Liver (tissue), 10 donors: ENCODE measurements at places on chromosomes 1 and 21.

GRCh38 chr1:231184891-231185290 is 23.0 kb downstream of the TRIM67 start:
- no peak for DNase-seq

- DNase-seq = no peak
These were observed 734.4 kb downstream of the PLA2G4A start for GRCh38 chr1:187563191-187563590.

GRCh38 chr1:34115233-34115632 is 49.8 kb downstream of the CSMD2 start:
- no peak for DNase-seq

GRCh38 chr1:40860706-40861223 is 1.4 kb downstream of the CITED4 start:
- DNase-seq = no peak

- peak; percentile 14 for DNase-seq
These were observed 136.2 kb upstream of the ZBTB40 start for GRCh38 chr1:22315315-22316078.

GRCh38 chr1:50135716-50136115 is 27.0 kb downstream of the ELAVL4 start:
- DNase-seq = no peak

DNA sequence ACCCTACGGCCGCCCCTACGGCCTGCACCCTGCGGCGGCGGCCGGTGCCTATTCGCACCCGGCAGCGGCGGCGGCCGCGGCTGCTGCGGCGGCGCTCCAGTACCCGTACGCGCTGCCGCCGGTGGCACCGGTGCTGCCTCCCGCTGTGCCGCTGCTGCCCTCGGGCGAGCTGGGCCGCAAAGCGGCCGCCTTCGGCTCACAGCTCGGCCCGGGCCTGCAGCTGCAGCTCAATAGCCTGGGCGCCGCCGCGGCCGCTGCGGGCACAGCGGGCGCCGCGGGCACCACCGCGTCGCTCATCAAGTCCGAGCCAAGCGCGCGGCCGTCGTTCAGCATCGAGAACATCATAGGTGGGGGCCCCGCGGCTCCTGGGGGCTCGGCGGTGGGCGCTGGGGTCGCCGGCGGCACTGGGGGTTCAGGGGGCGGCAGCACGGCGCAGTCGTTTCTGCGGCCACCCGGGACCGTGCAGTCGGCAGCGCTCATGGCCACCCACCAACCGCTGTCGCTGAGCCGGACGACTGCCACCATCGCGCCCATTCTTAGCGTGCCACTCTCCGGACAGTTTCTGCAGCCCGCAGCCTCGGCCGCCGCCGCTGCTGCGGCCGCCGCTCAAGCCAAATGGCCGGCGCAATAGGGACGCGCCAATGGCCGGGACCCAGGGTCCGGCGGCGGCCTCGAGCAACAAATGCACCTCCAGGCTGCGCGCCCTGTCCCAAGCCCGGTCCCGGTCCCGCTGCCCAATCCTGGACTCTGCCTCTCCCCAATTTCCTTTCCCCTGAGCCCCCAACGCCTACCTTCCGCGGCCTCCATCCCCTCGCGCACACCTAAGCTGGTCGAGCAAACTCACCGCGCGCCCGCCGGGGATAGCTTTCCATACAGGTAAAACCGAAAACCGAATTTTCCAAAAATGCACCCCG is 1.8 kb downstream of the FOXD3 start:
- DNase-seq = no peak

DNA sequence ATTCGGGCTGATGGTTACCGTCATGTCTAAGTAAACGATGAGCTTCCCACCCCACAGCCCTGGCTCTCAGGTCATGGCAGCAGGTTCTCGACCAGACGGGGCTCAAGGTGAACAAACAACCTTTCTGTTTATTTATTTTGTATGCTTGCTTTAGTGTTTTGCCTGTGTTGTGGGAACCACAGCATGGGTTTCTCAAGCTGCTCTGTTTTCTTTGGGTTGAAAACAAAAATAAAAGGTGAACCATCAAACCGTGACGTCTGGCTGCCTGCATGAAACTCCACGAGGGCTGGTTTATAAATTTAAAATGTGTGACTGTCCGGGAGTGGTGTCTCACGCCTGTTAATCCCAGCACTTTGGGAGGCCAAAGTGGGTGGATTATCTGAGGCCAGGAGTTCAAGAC is 28.0 kb downstream of the TMEM51 start:
- DNase-seq = no peak

DNA sequence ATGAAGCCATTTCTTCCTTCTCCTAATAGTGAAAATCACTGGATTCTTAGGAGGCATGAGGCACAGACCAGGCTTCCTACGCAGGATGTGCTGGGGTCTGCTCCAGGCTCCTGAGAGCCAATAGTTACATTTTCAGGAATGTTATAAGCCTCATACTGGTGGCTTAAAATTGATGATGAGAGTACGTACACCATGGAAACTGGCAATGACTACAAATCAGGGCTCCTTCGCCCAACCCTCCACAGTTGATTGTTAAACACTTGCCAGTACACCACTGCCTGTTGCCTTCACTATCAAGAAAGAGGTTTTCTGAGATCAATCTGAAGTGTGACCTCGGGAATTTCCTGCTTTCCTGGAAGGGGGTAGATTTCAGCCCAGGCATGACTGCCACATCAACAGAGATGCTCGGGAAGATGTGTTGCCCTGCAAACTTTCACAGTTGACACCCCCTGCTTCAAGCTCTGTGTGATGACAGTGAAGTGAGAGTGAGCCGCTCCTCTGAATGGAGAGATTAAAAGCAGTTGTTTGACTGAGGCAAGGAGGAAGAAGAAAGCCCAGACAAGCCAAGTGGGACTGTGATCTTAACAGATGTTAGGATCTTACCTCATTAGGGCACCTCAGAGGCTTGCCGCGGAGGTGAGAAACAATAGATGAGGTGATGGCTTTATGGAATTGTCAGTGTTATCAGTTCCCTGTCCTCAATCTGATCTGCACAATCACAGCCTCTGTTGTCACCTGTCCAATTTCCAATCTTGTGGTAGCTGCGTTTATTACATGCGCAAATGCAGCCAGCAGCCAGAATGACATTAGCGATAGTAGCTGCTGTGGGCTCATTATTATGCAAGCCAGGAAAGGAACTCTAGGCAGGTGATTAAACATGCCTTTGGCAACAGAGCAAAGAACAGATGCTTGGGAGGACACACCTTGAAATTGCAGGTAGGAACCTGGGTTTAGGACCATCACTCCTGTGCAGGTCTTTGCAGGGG is 277.3 kb downstream of the KAZN start:
- DNase-seq = no peak

DNA sequence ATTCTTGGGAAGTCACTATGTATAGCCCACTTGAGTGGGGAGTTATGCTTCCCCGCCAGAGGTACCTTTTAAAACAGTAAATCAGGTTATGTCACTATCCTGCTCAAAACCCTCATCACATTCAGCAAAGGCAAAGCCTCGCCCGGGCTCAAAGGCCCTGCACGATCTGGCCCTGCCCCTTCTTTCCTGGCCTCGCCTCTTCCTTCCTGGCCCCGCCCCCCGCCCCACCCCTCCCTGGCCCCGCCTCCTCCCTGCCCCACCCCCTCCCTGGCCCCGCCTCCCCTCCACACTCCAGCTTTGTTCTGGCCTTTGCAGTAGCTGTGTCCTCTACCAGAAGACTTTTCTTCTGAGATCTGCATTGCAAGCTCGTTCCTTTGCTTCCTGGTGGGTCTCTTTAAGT is 6.6 kb downstream of the LDLRAD2 start:
- peak; percentile 76 for DNase-seq

GRCh38 chr1:66671455-66671854 is 80.8 kb upstream of the DYNLT5 start:
- no peak for DNase-seq

DNA sequence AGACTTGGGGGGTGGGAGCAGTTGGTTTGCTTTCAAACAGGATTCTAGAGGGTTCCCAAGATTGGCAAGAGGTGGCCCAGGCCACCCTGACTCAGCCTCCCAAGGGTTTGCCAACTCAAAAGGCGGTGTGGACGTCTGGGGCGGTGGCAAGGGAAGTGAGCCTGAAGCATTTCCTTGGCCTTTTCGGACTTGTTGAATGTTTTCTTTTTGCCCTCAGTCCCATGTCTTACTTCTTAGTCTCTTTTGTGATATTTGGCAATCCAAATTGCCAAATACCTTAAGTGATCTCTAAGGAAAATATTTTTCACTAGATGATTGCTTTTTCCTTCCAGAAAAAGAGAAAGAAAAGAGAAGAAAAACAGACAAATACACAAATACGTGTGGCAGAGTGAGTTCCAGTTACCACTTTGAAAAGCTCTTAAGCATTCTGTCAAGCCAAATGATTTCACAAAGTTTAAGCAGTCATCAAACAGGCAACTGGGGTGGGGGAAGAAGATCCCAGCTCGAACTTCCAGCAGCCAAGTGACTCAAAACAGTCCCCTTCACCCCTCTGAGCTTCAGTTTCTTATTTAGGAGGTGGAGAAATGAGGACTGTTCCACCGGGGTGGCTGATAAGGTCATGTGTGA is 374.6 kb upstream of the USP24 start:
- DNase-seq = no peak
